Germinal center (tissue), 1 donor: ENCODE measurements at places on chromosomes 1 and 21.

GRCh38 chr1:68516066-68516465 is 19.2 kb upstream of the DEPDC1 start:
- DNase-seq, result no peak

DNA sequence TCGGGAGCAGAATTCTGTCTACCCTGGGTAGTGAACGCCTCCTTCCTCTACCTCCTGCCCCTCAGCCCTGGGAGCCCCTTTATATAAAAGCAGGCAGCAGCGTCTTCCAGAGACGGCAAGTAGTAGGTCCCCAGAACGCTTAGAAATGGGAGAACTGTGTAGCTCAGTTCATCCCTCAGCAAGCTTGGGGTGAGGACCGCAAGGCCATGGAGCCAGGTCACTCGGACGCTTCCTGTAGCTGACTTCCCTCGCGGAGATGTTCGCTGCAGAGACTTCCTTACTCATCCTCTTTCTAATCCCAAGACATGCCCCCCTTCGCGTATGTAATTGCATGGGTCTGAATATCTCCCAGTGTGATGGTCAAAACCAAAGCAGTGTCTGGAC is 141.4 kb upstream of the COA6 start:
- DNase-seq, result no peak

DNA sequence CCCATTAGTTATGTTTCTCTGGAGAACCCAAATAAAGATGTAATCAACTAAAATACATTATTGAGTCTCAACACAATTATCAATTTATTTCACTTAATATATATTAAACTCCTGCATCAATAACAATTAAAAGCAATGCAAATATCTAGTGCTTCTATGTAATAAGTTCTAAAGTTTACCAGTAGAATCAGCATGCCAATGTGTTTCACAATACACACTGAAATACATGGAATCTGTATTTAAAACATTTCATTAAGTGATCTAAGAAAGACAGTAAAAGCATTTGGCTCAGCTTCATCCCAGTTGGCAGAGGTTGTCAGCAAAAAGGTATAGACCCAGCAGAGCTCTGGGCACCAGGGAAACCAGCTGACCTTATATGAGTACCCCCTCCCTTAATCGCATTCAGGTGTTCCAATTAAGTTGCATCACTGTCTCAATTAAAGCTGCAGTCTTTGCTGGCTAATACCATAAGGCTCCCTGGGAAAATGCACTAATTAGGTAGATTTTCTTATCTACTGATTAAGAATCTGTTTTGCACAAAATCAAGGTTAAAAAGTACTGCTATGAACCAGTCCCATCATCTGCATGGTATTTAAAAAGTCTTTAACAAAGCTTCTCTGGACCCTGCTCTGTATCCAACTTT is 63.1 kb downstream of the NIBAN1 start:
- DNase-seq, result no peak

- no peak for DNase-seq
Measured at GRCh38 chr1:187408212-187409004, 579.7 kb downstream of the PLA2G4A start.

DNA sequence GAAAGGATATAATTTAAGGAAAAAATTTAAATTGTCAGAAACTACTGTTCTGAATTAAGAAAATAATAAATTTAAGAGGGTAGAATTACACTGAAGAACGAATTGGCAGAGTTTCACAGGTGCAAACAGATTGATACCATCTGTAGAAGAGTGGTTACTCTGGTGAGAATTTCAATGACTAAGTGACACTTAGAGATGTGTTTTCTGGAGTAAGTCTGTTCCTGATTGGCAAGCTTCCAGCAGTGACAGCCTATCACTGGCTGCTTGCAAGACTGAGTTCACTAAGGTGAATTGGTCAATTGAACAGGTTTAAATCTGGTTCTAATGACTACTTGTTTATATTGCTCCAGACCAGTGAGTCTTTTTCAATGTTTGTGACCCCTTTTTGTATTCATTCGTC is 838.2 kb upstream of the RGS18 start:
- DNase-seq, result no peak

GRCh38 chr1:44297695-44298400 is 57.2 kb downstream of the ERI3 start:
- DNase-seq, result no peak

GRCh38 chr1:167332503-167332902 is 111.8 kb downstream of the POU2F1 start:
- DNase-seq, result no peak

GRCh38 chr21:14988760-14989159 is 76.0 kb downstream of the NRIP1 start:
- no peak for DNase-seq

GRCh38 chr1:191752342-191752741 is 405.9 kb upstream of the RGS18 start:
- no peak for DNase-seq

- no peak for DNase-seq
Measured at GRCh38 chr1:182656842-182657397, 27.5 kb downstream of the RGS8 start.

GRCh38 chr1:164223378-164223777 is 335.6 kb upstream of the PBX1 start:
- no peak for DNase-seq

DNA sequence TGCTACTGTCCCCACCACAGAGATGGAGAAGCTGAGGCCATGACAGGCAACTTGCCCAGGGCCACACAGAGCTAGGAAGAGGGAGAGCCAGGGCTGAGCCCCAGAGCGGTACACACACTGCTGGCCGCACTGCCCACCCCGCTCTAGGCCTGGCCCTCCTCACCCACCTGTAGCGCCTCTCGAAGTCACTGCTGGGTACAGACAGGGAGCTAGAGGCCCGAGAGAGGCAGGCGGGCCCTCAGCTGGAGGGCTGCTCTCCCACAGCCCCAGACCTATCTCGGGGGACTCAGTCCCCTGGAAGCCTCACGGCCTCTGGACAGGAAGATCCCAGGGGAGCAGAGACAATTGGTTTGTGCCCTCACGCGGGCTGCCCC is 17.3 kb upstream of the PLEKHG5 start:
- no peak for DNase-seq

GRCh38 chr1:114232691-114233090 is 79.0 kb upstream of the SYT6 start:
- no peak for DNase-seq

DNA sequence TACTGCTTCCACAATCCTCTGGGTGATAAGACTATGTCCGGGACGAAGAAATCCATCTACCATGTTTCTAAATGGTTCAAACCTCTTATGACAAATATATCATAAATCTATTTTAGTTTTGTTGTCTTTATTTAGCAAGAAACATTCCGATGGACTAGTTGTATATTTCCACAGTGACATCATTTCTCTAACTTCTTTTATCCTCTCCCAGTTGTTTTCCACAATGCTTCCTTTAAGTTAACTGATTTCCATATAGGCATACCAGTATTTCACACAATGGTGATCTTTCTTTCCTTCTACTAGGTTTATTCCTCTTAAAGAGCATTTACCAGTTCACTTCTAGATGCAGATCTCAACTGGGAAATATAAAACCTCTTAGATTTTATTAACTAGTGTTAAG is 44.8 kb downstream of the USP1 start:
- no peak for DNase-seq

DNA sequence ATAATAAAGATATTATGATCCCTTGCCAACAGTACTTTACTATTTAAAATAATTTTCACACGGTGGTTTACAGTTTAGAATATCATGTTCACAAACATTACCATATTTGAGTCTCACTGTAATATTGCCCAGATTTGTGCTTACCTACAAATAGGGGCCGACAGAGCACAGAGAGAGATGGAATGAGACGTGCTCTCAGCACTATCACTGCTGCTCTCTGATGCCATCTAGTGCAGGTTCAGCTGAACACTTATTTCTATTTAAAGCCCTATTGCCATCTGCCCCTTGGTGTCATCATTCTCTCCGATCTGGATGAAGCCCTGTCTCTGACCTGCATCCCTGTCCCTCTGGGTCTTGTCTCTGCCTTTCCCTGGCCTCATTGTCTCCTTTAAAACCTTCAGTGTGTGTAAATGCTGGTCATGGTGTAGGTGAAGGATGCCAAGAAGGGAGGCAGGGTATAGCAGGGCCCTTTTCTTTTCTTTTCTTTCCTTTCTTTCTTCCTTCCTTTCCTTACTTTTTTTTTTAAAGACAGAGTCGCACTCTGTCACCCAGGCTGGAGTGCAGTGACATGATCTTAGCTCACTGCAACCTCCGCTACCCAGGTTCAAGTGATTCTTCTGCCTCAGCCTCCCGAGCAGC is 6.9 kb upstream of the GPATCH4 start:
- peak; percentile 70 for DNase-seq

GRCh38 chr1:150970808-150971582 is 3.6 kb downstream of the CERS2 start:
- DNase-seq, result no peak

GRCh38 chr1:46128344-46128743 is 4.1 kb downstream of the PIK3R3 start:
- DNase-seq, result no peak

GRCh38 chr1:234683127-234683860 is 73.3 kb upstream of the IRF2BP2 start:
- no peak for DNase-seq

DNA sequence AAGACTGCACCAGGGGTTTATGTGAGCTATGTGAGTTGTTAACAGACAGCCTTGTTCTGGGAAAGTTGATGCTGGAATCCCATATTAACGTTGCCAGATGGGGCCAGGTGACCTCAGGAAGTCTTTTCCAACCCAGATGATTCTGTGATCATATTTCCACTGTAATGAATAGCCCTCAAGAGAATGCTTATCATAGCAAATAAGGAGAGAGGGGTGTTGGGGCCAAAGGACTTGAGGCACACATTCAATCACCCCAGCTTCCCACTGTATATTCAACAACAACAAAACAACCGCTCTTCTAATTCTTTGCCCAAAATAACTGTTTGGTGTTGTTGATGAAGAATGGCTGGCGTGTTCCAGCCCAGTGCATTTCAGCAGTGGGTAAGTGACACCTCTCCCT is 14.1 kb downstream of the ZNF697 start:
- no peak for DNase-seq

- no peak for DNase-seq
Measured at GRCh38 chr1:110774398-110774797, 98.5 kb upstream of the CD53 start.

DNA sequence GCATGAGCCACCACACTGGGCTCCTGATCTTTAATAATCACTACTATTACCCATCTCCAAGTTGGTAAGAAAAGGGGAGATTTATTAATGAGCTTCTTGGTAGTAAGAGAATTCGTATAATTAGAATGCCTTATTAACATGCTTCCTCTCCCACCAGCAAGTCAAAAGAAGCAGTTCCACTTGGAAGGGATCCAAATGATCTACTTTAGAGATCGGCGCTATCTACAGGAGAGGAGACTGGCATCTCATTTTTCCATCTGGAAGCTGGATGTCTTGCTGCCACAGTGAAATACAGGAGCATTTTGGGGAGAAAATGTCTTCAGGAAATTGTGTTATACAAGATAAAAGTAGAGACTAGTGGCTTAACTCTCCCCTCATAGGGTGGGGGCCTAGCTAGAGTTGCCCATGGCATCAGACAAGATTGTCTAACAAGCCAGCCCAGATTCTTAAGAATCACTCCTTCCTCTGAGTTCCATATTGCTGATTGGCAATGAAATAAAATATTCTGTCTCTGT is 33.6 kb upstream of the CAMSAP2 start:
- DNase-seq, result no peak

- DNase-seq, result no peak
Measured at GRCh38 chr1:4269330-4269729, 369.3 kb upstream of the C1orf174 start.

GRCh38 chr1:118739501-118739900 is 248.6 kb downstream of the TBX15 start:
- DNase-seq, result no peak

GRCh38 chr1:247110627-247111258 is 6.6 kb upstream of the ZNF669 start:
- no peak for DNase-seq

DNA sequence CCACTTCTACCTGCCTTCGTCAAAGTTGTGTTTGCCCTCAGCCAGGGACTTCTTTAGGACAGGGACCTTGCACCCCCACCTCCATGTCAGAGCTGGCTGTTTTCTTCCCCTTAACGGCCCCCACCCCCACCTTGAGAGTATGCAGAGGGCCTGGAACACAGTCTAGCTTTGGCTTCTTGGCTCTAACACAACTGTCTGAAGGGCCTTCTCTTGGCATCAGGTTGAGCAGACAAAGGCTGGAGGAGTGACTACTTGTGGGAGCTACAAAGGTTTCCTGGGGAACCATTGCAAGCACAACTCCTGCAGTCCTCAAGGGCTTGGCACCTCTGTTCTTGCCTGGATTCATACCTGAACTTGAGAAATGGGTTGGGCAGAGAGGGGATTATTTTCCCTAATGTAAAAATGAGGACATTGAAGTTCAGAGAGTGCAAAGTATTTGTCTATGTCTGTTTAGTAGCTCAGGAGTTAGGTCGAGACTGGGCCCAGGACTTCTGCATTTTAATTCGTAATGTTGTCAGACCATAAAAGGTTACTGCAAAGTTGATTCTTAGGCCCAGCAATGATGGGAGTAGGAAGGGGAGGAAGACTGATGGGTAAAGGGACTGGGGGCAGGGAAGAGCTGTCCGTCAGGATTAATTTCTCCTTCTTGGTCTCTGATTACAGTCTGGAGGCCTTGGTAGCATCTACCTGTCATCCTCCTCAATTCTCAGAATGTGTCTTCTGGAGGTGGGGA is 2.6 kb downstream of the CYP4B1 start:
- no peak for DNase-seq

DNA sequence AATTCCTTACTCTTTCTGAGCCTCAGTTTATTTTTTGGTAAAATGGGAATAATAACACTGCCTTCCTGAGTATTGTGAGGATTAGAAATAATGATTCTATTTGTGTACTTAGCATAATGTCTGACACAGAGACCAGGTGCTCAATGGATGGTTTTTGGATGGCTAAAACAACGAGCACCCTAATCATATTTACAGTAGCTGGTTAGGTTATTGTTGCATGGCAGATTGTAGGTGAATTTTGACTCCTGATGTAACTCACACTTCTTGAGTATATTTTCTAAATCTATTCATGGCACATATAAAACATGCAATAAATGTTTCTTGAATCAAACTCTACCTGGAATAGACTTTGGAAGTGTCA is 11.9 kb upstream of the DUSP10 start:
- DNase-seq, result no peak

DNA sequence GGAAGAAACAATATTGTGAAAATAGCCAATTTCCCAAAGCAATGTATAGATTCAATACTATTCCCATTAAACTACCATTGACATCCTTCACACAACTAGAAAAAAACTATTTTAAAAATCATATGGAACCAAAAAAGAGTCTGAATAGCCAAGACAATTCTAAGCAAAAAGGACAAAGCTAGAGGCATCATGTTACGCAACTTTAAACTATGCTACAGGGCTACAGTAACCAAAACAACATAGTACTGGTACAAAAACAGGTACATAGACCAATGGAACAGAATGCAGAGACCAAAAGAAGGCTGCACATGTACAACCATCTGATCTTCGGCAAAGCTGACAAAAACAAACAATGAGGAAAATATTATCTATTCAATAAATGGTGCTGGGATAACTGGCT is 233.3 kb upstream of the TMPRSS15 start:
- DNase-seq, result no peak

DNA sequence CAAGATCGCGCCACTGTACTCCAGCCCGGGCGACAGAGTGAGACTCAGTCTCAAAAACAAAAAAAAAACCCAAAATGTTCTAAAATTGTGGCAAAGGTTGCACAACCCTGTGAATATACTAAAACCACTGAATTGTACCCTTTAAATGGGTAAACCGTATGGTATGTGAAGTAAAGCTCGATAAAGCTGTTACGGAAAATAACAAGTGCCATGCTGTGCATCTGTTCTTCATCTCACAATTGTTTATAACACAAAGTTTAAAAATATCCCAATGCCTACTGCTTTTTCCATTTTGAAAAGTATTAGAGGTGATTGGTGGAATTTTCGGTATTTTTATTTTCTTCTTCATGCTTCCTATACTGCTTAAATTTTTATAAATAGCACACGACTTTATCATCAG is 111.5 kb downstream of the ENAH start:
- DNase-seq, result no peak
